ENCODE measurements at places on chromosomes 4 and X. TPM values are rescaled to one million over a fixed set of nuclear protein-coding genes. Genes with fewer than 3 reads are reported as not detected.

DNA sequence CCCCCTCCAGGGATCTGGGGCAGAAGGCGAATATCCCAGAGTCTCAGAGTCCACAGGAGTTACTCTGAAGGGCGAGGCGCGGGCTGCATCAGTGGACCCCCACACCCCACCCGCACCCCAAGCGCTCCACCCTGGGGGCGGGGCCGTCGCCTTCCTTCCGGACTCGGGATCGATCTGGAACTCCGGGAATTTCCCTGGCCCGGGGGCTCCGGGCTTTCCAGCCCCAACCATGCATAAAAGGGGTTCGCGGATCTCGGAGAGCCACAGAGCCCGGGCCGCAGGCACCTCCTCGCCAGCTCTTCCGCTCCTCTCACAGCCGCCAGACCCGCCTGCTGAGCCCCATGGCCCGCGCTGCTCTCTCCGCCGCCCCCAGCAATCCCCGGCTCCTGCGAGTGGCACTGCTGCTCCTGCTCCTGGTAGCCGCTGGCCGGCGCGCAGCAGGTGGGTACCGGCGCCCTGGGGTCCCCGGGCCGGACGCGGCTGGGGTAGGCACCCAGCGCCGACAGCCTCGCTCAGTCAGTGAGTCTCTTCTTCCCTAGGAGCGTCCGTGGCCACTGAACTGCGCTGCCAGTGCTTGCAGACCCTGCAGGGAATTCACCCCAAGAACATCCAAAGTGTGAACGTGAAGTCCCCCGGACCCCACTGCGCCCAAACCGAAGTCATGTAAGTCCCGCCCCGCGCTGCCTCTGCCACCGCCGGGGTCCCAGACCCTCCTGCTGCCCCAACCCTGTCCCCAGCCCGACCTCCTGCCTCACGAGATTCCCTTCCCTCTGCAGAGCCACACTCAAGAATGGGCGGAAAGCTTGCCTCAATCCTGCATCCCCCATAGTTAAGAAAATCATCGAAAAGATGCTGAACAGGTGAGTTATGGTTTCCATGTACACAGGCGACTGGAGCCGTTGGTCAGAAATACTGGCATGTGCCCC, at the start of gene CXCL1:
Gene CXCL1, plus strand, starts transcription at position 264 of the 926 bp plus-strand sequence. Its CDS starts 78 bp downstream, at position 342.
- DNase-seq: no peak

The PAGE4 gene
- total RNA-seq: not detected

GRCh38 chr4:184328022-184328736, 110.5 kb upstream of the ENPP6 start:
- DNase-seq: no peak

GRCh38 chr4:181677201-181677600, 566.0 kb upstream of the TENM3 start:
- DNase-seq: no peak

The ARR3 gene
- not detected for total RNA-seq

Data from mesenteric fat pad (tissue), 1 donor.